ENCODE measurements at places on chromosomes 16 and 17.
A peak's percentile ranks its signal among the peaks of the same experiment; 100 is the strongest.

- DNase-seq: no peak
These were observed 9.6 kb downstream of the STX1B start for GRCh38 chr16:31000671-31001382.

GRCh38 chr16:29815032-29815721, 775 bp upstream of the PAGR1 start:
- DNase-seq: no peak

GRCh38 chr17:929586-929985, 50.0 kb downstream of the NXN start:
- DNase-seq: no peak

- DNase-seq: no peak
These were observed 12.4 kb downstream of the NMT1 start for GRCh38 chr17:45073414-45074070.

DNA sequence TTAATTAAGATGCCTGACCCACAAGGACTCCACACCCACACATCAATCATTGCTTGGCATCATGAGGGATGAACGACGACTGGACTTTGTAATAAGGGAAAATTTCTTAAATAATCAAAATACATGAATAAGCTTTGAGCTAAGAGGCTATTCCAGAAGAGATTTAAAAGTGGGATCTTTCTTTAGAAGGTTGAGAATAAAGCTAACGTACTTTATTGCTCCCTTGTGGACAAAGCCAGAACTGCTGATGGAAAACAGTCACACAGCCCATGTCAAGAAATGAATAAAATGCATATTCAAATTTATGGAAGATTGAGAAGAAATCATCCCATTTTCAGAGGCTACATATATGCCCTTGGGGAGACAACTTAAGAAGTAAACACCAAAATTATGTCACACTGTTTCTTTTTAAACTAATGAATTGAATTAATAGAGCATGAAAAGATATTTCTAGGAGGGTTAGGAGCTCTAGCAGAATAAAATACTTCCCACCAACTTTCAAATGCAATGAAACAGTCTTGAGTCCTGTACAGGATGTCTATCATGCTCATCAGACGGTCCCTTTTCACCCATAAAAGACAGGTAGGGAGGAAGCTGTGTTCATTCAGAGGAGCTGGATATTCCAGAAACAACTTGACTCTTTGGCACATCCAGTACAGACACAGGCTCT, 60.2 kb upstream of the PHOSPHO1 start:
- no peak for DNase-seq

- DNase-seq: no peak
These were observed 10.7 kb upstream of the LITAF start for GRCh38 chr16:11597235-11598095.

DNA sequence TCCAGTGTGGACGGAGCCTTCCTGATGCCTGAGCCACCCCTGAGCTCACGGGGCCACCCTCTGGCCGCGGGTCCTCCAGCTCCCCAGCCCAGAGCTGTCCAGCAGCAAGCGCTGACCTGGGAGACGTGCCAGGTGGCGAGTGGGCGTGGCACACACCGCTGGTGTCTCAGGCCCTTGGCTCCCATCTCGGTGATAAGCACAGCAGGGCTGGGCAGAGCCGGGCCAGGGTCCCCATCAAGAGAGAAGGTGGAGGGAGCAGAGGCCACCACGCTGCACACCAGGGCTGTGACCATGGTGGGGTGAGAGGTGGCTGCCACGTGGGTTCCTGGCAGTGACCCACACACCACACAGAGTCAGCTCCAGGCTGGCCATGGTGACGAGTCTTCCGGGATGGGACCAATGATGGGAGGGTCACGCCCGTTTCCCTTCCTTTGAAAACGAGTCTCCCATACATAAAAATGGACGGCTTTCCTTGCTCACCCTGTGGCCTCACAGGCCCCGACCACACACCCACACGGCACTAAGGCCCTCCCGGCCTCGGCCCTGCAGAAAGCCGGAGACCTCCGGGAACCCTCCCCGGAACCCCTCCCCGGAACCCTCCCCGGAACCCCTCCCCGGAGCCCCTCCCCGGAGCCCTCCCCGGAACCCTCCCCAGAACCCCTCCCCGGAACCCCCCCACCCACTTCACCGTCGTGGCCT, 16.8 kb downstream of the UTS2R start:
- no peak for DNase-seq

DNA sequence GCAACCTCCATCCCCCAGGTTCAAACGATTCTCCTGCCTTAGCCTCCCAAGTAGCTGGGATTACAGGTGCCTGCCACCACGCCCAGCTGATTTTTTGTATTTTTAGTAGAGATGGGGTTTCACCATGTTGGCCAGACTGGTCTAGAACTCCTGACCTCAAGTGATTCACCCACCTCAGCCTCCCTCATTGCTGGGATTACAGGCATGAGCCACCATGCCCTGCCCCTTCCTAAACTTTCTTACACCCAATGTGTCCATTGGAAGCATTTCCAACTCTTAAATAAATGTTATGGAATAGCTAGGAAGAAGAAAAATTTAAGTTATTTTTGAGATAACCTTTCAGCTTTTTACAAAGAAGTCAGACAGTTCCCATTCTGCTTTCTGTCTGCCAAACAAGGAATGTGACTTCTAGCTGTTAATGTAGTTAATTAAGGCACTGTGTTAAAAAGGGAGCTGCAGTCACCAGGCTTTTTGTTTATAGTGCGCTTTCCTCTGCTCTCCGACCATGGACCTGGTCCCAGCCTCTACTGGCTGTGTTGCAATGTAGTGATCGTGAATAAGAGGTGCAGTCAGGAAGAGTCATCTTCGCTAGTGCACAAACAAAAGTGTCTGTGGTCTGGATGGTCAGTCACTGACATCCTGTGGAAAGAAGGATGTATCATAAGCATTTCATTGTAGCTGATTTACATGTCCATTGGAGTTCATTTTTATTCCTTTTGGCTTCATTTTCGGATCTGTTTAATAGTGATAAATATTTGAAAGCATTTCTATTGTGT, 39.7 kb downstream of the USP10 start:
- no peak for DNase-seq

GRCh38 chr17:60525685-60526514, at the start of gene APPBP2:
TSS of gene APPBP2 (minus strand) at chr17:60526242. CDS start at chr17:60525931, 311 bp downstream.
- DNase-seq: peak; percentile 63

GRCh38 chr16:10136916-10137315, 45.3 kb downstream of the GRIN2A start:
- no peak for DNase-seq

DNA sequence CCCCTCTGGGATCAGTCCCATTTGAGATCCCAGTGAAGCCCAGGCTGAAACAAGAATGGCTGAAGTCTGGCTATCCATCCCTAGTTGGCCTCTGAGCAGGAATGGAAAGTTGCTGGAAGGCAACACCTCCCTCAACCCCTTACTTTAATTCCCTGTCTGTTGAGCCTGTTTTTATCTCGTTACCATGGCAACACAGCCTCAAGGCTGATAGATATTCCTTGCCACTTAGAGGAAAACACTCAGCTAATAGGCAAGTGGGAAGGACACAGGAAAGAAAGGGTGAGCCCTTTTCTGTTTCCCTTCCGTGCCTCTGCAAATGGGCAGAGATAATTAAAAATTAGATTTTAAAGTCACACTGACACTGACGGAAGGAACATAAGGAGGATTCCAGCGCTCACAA, 75.5 kb upstream of the CLEC3A start:
- no peak for DNase-seq

DNA sequence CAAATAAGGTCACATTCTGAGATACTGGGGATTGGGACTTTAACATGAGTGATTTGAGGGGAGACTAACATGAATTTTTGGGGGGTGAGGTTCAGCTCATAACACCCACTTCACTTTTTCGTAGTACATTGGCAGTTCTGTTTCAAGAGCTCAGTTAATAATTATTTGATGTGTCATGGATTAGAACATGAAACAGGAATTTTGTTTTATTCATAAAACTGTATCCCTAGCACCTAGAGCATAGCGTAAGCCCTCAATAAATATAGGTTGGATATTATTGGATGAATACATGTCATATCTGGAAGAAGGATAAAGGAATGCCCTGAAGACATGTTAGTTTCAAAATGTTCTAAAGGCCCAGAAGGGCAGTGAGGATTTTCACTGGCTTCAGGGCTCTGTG, 119.8 kb downstream of the PRKCA start:
- no peak for DNase-seq

- DNase-seq: no peak
These were observed 4.4 kb upstream of the PIK3R5 start for GRCh38 chr17:8969901-8970300.

GRCh38 chr17:64500487-64500859, 3.6 kb upstream of the POLG2 start:
- DNase-seq: no peak

DNA sequence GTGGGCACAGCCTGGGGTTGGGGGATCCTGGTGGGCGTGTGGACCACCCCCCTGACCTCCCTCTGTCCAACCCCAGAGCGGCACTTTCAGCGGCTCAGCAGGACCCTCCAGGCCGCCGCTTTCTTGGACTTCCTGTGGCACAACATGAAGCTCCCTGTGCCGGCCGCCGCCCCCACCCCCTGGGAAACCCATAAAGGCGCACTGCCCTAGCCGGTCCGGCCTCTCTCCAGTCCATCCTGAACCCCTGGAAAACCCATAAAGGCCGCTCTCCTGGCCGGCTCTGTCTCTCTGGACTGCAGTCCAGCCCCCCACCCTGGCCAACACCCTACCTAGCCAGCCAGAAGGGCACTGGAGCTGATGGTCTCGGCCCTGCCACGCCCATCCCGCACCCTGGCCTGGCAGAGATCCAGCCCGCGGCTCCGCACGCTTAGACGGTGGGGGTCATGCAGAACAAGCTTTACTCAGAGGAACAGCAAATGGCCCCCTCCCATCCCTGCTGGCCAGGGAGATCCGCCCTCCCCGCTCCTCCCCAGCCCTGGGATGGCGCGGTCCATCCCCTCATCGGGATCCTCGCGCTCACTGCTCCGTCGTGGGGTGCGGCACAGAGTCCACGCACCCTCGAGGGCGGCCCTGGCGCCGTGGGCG, 2.7 kb downstream of the NOXO1 start:
- DNase-seq: no peak

- no peak for DNase-seq
These were observed 53.6 kb upstream of the SCNN1B start for GRCh38 chr16:23248261-23249194.

- DNase-seq: no peak
These were observed 50.1 kb downstream of the TBX4 start for GRCh38 chr17:61502292-61502691.

DNA sequence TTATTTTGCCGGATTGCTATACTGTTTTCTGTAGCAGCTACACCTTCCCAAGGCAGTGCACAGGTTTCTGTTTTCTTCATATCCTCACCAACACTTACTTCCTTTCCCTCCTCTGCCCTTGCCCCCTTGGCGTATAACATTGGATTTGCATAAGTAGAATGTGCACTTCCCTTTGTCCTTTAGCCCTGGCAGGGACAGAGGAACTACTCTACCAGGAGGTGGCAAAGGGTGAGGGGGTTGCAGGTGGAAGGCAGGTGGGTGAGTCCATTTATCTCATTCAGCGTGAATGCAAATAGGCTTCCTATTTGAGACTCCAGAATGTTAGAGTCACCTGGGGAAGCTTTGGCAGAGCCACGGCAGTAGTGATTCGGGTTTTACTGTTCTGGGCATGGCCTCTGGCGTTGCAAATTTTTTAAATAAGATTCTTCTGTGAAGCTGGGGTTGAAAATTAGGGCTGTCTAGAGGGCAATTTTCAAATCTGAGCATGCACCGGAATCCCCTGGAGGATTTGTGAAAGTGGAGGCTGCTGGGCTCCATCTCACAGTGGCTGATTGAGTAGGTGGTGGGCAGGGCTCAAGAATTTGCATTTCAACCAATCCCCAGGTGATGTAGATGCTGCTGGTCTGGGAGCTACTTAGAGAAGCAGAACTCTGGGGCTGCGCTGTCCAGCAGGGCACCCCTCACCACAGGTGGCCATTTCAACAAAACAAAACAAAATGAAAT, 84.7 kb downstream of the PLCG2 start:
- no peak for DNase-seq

GRCh38 chr17:40108970-40109824, 8.8 kb upstream of the NR1D1 start:
- DNase-seq: no peak

- no peak for DNase-seq
These were observed 221.1 kb downstream of the FTO start for GRCh38 chr16:53925107-53925410.

DNA sequence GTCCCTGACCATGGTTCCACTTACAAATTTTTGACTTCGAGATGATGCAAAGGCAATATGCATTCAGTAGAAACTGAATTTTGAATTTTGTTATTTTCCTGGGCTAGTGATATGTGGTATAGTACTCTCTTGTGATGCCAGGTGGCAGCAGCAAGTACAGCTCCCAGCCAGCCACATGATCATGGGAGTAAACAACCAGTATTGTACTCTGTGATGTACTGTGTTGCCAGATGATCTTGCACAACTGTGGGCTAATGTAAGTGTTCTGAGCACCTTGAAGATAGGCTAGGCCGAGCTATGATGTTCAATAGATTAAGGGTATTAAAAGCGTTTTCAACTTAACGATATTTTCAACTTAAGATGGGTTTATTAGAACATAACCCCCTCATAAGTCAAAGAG, 250.8 kb downstream of the STX8 start:
- DNase-seq: no peak

- DNase-seq: no peak
These were observed 19.6 kb upstream of the LRRC75A start for GRCh38 chr17:16511593-16511992.

- DNase-seq: no peak
These were observed 237.5 kb upstream of the PMFBP1 start for GRCh38 chr16:72409423-72409822.

DNA sequence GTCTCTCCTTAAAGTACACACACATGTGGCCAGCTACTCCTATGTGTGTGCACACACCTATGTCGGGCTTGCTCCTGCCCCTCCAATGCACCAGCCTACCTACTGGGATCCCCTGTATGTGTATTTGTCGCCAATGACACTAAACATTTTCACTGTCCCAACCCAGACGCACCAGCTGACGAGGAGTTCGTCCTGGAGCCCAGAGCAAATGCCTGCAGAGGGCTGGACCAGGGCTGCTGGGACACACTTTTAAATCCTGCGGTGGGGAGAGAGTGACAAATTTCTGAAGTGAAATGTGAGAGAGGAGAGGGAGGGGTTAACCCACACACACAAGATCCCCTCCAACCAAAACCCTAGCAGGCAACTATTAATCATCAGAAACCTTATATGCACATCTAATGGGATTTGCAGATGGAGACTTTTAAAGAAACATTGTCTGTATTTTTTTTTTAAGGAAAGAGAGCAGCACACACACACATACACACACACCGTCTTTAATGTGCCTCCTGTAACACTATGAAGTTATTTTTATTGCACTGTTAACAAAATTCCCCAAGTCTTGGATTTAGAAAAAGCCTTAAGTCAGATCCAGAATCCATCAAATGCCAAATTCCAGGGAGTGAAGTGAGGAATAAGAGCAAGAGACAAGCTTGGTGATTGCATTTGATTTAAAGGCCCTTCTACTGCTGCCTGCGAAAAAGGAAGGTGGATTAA, at the start of gene MEOX1:
Gene MEOX1 (minus strand): TSS at position 224 of the 714 bp plus-strand sequence. CDS start 388 bp downstream, outside the sequence.
- no peak for DNase-seq

Data from SW 1271 (cell line).